ENCODE measurements at places on chromosomes 7 and 10.

DNA sequence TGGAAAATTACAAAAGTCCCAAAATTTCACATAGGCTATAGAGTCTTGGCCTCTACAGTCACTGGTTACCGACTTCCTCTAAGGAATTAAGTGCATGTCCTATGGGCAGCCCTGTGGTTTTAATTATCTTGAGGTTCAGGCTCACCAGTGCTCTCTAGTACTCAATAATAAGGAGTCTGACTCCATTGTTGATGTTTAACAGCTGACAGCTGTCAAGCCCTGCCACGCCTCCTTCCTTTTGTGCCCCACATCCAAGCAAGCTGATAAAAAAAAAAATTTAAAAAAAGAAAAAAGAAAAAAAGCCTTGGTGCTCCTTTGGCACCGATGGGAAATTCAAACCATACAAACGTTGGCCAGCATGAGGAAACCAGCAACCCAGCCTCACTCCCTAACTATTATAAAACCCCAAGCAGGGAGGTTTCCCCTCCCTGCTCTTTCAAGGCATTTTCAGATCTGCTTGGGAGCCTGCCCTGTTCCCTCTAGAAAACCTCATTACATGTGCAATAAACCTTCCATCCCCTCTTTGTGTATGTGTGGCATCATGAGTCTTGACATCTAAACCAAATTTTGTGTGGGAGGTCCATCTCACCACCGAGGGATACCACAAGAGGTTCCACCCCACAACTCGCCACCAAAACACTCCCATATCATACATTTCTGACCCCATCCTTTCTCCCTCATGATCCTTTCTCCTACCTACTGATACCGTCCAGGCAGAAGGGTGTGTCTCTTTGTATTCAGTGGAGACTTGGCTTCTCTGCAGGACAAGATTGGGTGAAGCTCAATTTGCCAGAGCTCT, 70.9 kb upstream of the CCDC71L start:
- DNase-seq = no peak

GRCh38 chr10:113960617-113961181, 83.0 kb upstream of the ADRB1 start:
- no peak for DNase-seq

GRCh38 chr7:47244692-47245091, 337.2 kb downstream of the TNS3 start:
- no peak for DNase-seq

GRCh38 chr10:71283410-71283809, 35.6 kb upstream of the SLC29A3 start:
- DNase-seq = no peak

DNA sequence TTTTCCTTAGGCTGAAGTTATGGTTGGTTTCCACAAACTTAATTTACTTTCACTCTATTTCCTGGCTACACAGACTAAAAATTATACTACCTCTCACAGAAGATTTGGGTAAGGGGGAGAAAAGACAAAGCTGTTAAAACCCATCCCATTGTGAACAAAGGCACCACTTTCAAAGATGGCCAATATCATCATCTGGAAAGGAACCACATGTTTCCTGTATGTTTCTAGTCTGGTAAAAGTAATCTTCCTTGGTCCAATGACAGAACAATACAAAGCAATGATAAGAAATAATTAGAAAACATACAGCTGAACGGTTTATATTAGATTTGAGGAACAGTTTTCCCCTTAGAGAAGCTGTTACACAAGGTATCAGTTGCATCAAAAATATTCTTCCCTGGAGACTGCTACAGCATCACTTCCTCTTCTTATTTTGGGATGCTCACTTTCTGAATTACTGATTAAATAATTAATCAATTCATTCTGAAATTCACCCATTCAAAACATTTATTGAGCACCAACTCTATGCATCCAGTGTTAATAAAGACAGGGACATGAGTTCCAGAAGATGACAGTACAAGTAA, 8.5 kb upstream of the SFR1 start:
- no peak for DNase-seq

- DNase-seq = peak; percentile 64
Measured at GRCh38 chr10:5563991-5564536, 39.3 kb downstream of the CALML3 start.

DNA sequence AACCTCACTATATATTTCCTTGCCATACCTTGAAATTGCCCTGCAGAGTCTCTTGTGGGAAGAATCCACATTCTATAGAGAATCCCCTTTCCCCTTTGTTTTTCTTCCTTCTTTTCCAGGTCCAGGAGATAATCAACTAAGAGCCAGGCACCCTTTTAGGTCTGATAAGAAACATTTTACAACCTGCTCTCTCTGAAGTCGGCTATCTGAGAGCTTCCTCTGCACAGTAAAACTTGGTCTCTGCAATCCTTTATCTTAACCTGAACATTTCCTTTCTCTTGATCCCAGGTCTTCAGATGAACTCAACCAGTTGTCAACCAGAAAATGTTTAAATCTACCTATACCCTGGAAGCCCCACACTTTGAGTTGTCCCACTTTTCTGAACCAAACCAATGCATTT, 19.5 kb upstream of the PTER start:
- no peak for DNase-seq

GRCh38 chr7:11539853-11540252, 292.1 kb downstream of the THSD7A start:
- DNase-seq = no peak

Data from activated CD8-positive, alpha-beta memory T cell treated with anti-CD3 and anti-CD28 coated beads, Interleukin-2, amount 50 U/mL, for 48 hours (primary cell).